CD4-positive, alpha-beta T cell treated with Interleukin-6 at 100 ng/mL for 8 hours (primary cell): ENCODE measurements at places on chromosomes 2 and 18.

DNA sequence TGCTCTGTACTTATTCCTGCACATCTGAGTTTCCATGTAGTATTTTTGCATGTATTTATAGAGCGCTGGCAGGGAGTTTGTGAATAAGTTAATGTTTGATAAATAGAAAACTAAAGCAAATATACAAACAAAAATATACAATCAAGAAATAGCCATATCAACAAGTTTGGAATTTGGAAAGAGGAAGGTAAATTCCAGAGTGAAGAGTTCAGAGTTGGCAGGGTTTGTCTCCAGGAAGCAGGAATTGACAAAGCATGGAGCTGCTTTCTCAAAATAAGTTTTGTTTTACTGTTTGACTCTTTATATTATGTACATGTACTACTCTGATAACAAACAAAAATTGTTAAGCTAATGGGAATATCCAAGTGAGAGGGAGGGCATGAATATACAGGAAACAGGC, 80.3 kb downstream of the SPOPL start:
- no peak for DNase-seq

DNA sequence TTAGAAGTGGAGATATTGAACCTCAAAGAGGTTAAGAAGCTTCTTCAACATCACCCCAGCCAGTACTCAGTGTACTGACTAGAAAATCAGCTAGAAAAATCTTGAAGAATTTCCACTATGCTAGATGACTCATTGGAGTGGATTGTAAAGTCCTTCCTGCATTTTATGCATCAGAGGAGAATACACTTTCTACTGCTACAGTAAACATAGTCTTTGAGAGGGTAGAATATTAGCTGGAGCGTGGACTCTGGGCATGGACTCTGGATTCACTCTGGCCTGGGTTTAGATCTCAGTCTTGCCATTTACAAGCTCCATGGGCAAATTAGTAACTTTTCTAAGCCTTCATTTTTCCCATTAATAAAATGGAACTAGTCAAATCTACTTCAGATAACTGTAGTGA, 215.9 kb downstream of the IRS1 start:
- no peak for DNase-seq

- DNase-seq: no peak
Measured at GRCh38 chr18:10070561-10071000, 156.8 kb downstream of the VAPA start.

DNA sequence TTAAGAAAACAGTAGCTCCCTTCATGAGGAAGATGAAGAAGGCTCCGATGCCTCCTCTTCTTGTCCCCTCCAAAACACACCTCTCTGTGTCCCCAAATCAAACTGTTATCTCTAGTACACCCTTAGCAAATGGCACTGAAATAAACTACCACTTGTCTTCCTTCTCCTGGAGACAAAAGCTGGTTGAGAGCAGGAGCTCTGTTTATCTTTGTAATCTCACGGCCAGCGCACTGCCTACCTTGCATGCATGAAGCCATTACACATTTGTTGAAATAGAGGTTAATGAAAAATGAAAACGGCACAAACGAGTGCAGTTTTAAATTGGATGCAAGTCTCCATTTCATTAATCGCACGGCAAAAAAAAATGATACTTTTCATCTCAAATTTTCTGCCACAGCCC, 113.7 kb downstream of the EPB41L3 start:
- no peak for DNase-seq

DNA sequence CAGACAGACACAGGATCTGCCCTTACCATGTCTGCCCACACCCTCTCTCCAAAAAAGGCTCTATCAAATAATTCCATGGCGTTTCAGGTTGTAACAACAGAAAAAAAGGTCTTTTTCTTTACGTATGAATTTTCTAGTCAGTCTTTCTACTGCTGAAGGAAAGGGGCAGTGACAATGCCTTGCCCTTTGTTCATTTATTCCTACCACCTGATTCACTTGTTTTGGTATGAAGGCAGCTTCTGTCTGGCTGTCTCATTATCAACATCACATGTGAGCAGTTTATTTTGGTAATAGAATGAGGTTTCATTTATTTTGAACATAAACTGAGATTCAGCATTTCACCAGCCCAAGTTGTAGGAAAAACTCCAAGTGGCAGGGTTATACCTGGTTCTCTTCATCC, 94.3 kb upstream of the KLF7 start:
- no peak for DNase-seq

GRCh38 chr2:82256983-82257632, 1952.6 kb upstream of the LRRTM1 start:
- DNase-seq: no peak

GRCh38 chr2:23273786-23274185, 111.2 kb upstream of the KLHL29 start:
- no peak for DNase-seq

GRCh38 chr2:202269585-202269984, 4.0 kb downstream of the NOP58 start:
- DNase-seq: no peak

GRCh38 chr18:62347089-62347506, 22.0 kb downstream of the TNFRSF11A start:
- no peak for DNase-seq

GRCh38 chr18:80107426-80107825, 1.6 kb upstream of the ADNP2 start:
- DNase-seq: no peak

GRCh38 chr2:1068241-1068640, 117.6 kb downstream of the SNTG2 start:
- DNase-seq: no peak

DNA sequence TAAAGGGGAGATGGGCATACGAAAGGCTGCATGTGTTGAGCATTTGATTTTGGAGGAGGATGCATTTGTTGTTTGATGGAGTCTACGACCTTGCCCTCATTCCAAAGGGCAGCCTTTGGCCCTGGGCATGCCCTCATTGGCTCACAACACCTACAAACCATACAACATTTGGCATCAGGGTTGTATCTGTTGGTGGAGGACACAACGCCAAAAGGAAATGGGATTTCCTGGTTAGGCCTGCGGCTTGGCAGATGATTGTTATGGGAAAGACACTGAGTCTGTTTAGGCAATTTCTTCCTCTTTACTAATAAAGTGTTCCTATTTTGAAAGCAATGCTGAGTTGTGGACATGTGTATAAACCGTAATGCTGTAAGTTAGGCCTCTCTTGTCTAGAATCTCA, 246.9 kb downstream of the LDLRAD4 start:
- DNase-seq: no peak

- DNase-seq: no peak
Measured at GRCh38 chr2:40242315-40242714, 209.6 kb downstream of the SLC8A1 start.

DNA sequence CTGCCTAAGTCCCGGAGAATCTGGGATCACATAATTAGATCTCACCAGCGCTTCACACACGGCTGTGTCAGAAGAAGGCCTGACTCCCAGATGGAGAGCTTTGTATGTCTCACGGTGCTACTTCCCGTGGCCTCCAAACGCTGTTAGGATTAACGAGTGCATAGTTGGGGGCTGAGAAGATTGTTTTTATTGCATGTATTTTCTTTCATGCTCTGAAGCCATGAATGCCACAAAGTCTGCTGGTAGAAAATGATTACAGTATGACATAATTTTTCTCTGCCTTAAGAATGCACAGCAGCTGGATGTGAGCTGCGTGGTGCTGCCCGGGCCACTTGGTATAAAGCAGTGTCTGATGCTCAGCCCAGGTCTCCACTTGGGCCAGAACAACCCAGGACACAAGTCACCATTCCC, 166.5 kb downstream of the SEPTIN10 start:
- DNase-seq: no peak

GRCh38 chr2:56613920-56614319, 430.1 kb downstream of the CCDC85A start:
- DNase-seq: no peak

DNA sequence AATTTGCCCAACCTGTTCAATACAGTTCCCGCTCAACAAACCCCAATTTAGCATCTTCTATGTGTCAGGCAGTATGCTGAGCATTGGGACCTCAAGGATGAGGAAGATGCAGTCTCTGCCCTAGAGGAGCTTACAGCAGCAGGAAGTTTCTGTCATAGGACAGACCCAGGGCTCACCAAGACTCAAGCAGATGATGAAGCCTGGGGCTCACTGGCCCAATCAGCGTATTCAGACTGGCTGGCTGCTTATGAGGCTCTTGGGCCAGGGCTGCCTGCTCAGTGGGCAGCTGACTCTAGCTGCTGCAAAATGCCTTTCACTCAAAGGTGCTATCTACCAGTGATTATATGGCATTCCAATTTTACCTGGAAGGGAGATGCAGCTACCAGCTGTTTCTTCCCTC, 2.1 kb downstream of the FAM178B start:
- DNase-seq: no peak

DNA sequence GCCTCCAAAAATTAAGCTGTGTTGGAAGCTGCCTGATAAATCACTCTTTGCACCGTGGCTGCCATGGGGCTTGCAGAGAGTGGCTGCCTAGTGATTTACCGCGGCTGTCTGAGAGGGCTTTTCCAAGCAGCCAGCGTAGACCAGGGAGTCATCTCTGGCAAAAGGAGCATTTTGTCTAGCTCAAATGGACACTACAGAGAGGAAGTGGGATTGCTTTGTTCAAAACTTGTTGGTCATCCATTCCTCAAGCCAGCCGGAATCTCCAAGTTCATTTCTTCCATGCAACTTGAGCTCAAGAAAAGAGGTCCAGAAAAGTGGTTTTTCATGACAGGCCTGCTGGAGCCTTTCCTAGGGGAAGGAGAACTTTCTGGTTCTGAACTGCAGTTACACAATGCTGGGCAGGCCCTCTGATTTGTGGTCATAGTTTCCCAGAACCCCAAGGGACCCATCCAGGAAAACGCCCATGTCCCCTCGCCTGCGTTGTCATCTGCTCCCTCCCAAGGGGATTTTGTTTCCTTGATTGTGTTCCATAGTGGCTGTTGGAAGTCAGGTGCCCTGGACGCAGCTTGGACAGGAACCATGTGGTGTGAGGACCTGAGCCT, 108.1 kb downstream of the TRIB2 start:
- DNase-seq: no peak

DNA sequence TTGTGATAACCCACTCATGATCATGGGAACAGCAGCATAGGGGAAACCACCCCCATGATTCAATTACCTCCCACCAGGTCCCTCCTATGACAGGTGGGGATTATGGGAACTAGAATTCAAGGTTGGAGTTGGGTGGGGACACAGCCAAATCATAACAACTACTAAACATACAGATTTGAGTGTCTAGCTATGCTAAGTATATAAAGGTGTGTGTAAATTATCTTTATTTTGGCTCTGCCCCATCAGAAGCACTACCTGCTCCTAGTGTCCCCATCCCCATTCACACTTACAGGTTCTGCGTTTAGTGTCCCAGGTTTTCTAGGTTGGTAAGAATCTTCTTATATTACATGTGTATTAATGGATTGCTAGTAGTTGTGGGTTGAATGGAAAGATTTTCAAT, 464.7 kb downstream of the EPHA4 start:
- no peak for DNase-seq
